ENCODE measurements at places on chromosomes 5 and 9.

DNA sequence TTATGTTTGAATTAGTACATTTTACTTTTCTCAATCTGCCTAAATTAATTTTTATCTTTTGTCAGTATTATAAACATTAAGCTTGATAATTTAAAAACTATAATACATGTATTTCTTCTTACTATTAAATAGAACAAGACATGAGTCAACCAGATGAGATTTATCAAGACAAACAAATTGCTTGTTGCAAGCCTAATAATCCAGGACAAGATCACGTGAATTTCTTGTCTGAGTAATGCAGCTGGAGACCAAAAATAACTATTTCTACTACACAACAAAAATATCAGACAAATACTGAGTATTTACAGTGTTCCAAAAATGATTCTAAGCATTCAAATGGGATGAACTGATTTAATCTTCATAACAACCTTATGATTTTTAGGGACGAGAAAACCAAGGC lies 339.1 kb upstream of the PRR16 start:
- peak; percentile 53 for DNase-seq

DNA sequence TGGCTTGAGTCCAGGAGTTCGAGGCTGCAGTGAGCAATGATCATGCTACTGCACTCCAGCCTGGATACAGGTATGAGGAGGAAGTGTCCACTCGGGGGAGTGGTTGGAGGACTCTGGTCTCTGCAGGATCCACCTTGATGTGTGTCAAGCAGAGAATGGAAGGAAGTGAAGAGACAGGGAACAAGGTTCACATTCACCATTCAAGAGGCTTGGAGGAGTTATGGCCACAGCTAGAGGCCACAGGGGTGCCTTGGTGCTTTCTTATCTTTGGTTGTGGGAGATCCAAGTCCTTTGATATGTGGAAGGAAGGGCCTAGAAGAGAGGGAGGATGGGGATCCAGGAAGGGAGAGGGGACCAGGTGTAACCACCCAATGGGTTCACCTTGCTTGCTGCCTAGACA lies 5.4 kb upstream of the CERCAM start:
- DNase-seq = no peak

- no peak for DNase-seq
These were observed 301.1 kb downstream of the FAM170A start for GRCh38 chr5:119930490-119930889.

DNA sequence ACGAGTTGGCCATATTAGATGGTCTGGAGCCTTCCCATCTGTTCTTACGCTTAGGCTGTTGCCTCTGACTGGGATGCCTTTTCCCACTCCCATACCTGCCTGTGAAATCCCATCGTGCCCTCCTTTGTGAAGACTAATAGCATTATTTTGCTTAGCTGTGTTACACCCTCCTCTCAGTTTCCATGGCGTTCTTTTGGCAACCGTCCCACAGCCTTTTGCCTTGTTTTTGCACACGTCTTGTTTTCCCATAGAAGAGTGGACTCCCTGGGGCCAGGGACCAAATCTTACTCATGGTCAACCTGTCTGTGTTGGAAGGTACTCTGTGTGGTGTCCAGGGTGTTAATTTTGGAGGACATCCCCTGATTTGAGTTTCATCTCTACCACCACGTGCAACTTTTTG lies 242.1 kb downstream of the HSPA4 start:
- DNase-seq = no peak

GRCh38 chr5:76337953-76338451 lies 65.1 kb upstream of the IQGAP2 start:
- peak; percentile 41 for DNase-seq
